Kidney (tissue), 22 donors: ENCODE measurements at places on chromosomes 16 and 17.
A peak's percentile ranks its signal among the peaks of the same experiment; 100 is the strongest.

DNA sequence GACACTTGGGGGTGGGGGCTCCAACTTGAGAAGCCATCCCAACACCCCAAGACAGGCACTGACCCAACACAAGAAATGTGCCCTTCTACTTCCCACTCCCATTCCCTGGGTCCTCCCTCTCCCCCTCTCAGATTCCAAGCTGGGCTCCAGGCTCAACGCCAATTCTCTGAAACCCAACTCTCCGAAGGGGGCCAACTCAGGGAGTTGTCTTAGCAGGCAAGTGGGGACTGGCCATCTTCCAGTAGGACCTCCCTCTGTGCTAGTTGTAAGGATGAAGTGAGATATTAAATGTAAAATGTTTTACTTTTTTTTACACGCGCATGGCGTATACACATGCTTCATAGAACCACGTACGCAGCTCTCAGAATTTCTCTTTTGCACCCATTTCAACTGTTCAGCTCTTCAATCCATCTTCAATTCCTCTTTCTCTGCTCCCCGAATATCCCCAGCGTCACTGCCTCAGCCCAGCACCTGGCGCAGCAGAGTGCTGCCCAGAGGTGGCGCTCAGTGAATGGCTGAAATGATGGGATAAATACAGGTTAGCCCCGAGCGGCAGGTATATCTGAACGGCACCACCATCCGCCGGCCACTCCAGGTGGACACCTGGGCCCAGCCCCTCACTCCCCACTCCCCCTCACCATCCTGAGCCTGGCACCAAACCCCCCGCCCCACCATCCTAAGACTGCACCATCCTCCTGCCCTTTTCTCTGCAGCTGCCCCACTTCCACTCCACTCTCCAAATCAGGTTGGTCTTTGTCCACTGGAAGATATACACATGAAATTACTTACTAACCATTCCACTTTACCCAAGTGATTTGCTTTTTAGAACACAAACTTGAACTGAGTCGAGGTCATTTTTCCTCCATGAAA, 43.9 kb upstream of the TNRC6C start:
- DNase-seq: peak; percentile 67

DNA sequence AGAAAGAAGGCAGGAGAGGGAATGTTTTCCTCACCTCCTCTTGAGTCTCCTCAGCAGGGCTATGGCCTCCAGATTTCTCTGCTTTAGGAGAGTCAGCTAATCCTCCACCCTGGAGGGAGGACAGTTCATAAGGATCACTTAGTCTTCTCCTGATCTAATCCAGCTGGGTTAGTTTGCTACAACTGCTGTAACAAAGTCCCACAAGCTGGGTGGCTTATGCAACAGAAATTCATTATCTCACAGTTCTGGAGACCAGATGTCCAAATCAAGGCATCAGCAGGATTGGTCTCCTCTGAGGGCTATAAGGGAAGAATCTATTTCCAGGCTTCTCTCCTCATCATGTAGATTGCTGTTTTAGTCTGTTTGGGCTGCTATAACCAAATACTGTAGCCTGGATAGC, 40.6 kb upstream of the XYLT1 start:
- DNase-seq: no peak

GRCh38 chr16:83110269-83110668, 483.5 kb downstream of the CDH13 start:
- DNase-seq: peak; percentile 37

DNA sequence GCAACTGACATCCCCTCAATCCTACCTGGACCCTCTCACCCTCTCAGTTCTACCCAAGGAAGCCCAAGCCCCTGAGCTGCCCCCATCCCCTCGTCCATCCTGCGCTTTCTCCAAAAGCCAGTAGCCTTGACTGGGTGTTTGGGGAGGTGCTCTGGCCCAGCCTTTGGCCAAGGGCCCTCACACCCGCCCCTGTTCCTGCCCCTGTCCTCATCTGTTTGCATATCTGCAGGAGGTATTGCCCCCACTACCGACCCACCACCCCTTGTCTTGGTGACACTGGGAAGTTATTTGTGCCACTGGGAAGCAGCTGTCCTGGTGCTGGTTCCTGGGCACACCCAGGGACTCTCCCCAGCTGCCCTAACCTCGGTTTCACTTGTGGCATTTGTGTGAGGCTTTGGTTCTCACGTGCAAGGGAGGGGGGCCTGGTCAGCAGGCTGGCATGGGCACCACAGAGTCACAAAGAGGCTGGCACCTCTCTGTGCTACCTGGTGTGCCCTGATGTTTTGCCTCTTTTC, 75.3 kb downstream of the MRC2 start:
- DNase-seq: no peak

DNA sequence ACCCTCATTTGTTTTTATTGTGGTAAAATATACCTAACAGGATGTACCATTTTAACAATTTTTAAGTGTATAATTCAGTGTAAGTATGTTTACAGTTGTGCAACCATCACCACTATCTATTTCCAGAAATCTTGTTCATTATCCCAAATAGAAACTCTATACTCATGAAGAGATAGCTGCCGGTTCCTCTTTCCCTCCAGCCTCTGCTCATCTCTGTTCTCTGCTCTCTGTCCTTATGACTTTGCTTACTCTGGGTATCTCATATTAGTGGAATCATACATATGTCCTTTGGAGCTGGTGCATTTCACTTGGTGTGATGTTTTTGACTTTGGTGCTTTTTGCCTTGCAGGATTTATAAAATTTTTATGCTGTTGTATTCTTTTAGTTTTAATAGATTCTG, 19.4 kb downstream of the CYLD start:
- DNase-seq: no peak

GRCh38 chr17:66964930-66965800, 658 bp downstream of the CACNG4 start:
- peak; percentile 61 for DNase-seq

GRCh38 chr16:86151239-86151851, 252.4 kb downstream of the IRF8 start:
- DNase-seq: no peak

GRCh38 chr17:32912218-32912897, 15.6 kb upstream of the TMEM98 start:
- DNase-seq: peak; percentile 70

DNA sequence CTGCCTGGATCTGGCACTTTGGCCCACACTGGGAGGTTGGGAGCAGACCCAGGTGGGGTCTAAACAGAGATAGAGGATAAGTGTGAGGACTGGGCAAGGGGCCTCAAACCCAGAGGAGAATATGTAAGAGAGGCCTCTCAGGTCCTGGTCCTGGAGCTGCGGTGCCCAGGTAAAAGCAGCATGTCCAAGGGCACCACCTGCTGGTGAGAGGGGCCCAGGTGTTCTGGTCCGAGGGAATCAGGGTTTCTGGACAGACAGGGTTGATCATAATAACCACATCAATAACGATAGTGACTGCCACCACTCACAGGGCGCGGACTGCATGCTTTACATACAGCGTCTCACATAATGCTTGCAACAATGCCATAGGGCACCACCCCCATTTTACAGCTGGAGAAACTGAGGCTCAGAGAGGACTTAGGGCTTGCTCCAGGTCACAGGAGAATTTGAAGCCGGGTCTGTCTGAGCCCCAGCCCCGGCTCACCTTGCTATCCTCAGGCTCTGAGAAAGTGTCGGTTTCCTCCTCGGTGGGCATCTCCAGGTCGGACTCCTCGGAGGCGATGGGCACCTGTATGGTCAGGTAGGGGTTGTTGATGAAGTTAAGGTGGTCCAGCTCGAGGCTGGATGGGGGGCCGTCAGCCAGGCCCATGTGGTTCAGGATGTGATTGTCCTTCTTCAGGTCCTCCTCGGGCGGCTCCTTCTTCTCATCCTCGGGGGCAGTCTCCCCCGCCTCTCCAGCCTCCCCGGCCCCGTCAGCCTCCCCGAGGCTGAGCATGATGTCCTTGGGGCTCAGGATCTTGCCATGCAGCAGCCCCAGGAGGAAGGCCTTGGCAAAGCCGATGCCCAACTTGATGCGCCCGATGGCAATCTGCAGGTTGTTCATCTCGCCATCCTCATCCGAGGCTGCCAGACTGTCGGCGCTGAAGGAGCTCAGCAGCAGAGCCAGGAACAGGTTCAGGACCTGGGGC, 19.1 kb upstream of the CD79B start:
- peak; percentile 51 for DNase-seq

- DNase-seq: no peak
These were observed 236.3 kb downstream of the KCNJ2 start for GRCh38 chr17:70405492-70406220.

DNA sequence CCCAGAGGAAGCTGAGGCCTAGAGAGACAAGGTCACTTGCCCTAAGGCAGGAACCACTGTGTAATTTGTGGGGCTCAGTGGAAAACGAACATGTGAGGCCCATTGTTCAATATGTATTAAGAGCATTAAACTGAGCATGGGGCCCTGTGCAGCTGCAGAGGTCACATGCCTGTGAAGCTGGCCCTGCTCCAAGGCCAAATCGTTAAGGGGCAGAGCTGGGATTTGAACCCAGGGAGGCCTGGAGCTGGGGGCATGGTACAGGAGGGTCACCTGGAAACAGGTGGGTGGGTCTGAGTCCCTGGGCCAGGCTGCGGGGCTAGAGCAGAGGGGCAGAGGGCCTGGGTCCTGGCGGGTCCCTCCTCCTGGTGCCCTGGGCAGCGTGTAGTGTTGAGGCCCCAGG, 19.7 kb downstream of the C16orf74 start:
- DNase-seq: no peak

GRCh38 chr17:38900978-38901656, 24.3 kb upstream of the LASP1NB start:
- DNase-seq: no peak

GRCh38 chr16:85372627-85373372, 240.3 kb upstream of the GSE1 start:
- DNase-seq: peak; percentile 79

- DNase-seq: no peak
These were observed 250.8 kb downstream of the STX8 start for GRCh38 chr17:9324864-9325263.

GRCh38 chr17:19019041-19019941, 14.7 kb upstream of the FAM83G start:
- no peak for DNase-seq

DNA sequence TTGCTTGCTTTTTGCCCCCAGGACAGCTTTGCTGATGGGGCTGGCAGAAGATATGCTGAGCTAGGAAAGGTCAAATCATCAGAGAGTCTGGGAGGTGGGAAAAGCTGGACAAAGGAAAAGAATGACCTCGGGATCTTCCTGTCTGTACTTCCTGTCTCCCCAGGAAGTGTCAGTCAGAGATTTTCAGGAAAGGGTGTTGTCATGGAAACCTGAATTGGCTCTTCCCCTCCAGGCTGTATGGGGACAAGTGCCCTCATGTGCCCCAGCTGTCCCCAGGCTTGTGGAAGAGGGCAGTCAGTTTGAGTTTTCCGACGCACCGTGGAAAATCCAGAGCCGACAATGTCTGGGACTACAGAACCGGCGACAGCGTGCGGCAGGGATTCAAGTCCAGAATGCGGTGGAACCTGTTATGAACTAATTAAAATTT, 122.7 kb upstream of the ZFHX3 start:
- DNase-seq: peak; percentile 61

- peak; percentile 75 for DNase-seq
These were observed 953 bp downstream of the TBX6 start for GRCh38 chr16:30090610-30091331.

- no peak for DNase-seq
These were observed 15.0 kb downstream of the SLC7A5 start for GRCh38 chr16:87854053-87854906.

DNA sequence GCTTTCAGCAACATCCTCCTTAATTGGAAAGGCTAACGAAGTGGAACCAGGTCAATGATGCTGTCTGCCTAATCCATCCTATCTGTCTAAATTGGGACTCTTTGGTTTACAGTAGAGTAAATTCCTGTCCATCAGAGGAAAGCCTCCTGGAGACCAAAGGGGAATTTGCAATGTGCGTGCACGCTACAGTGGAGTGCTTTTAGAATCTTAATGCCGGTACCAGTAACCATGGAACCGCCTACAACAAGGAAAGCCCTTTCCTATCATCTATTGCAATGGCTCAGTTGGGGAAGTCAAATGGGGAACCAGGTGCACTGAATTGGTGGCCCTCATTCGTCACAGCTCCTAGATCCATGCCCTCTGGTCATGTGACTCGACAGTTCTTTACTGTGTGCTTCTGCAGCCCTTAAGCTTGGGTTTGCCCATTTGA, 110.1 kb downstream of the XYLT1 start:
- DNase-seq: peak; percentile 62

GRCh38 chr17:57548421-57549410, 196.4 kb downstream of the CCDC182 start:
- peak; percentile 88 for DNase-seq

- peak; percentile 40 for DNase-seq
These were observed 20.5 kb downstream of the SCGB1C2 start for GRCh38 chr17:157901-158300.

DNA sequence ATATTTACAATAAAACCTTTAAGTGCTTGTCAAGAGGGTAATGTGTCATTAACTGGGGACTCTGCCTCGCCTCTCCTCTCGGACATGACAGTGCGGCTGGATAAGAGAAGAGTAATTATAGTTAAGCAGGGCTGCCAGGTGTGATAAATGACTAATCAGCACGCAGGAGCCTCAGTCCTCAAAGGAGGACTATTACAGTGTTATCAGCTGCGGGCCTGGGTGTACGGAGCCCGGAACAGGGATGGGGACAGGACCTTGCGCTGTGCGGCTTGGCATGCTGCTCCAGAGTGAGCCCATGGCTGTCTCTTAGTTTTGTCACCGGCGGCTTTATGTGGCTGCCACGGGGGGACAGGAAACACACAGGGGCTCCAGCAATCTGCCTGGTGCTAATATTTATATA, 607.2 kb downstream of the MAF start:
- DNase-seq: no peak

GRCh38 chr17:66371561-66371960, 69.1 kb downstream of the PRKCA start:
- no peak for DNase-seq

- peak; percentile 31 for DNase-seq
These were observed 29.7 kb downstream of the TRPV3 start for GRCh38 chr17:3527896-3528295.

DNA sequence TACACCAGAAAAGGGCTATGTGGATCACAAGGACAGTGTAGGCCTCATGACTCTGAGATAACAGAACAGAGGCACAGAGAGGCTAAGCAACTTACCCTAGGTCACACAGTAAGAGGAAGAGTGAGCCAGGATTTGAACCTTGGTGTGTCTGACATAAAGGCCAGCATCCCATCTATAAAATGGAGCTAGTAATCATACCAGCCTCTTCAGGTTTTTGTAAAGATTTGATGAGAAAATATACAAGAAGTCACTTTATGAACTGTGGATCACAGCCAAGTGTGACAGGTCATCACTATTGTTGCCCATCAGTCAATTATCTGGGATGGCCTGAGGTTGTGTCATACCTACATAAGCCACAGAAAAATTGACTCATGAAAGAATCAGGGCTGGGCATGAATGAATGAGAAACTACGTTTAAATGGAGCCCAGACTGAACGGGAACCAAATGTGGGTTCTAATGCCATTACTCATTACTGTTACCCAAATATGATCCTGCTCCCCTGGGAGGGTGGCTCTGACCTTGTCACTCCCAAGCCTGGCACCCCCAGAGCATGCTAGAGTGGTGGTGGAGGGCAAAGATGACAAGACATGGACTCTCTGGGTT, 21.0 kb downstream of the FBXO39 start:
- no peak for DNase-seq

- DNase-seq: peak; percentile 56
These were observed 48.0 kb upstream of the ZFHX3 start for GRCh38 chr16:73095885-73096421.

GRCh38 chr17:11622492-11622891, 24.2 kb downstream of the DNAH9 start:
- DNase-seq: no peak
